Mammary epithelial cell (primary cell): ENCODE measurements at places on chromosomes 3 and 15. TPM values are rescaled to one million over a fixed set of nuclear protein-coding genes. Genes with fewer than 3 reads are reported as not detected.

TMF1 gene
- 11.9 TPM for polyA plus RNA-seq

HYAL3 gene
- polyA plus RNA-seq = 23.8 TPM

POLQ gene
- 3.6 TPM for polyA plus RNA-seq

IDH2 gene
- 41.3 TPM for polyA plus RNA-seq

SAXO2 gene
- polyA plus RNA-seq = 2.0 TPM

NANOGP8 gene
- not detected for polyA plus RNA-seq

HCLS1 gene
- 0.06 TPM for polyA plus RNA-seq

PTPN23 gene
- polyA plus RNA-seq = 2.9 TPM

EXD1 gene
- polyA plus RNA-seq = 0.08 TPM

ALS2CL gene
- 59.4 TPM for polyA plus RNA-seq
